ENCODE measurements at places on chromosomes 13 and 19.
A peak's percentile ranks its signal among the peaks of the same experiment; 100 is the strongest.

DNA sequence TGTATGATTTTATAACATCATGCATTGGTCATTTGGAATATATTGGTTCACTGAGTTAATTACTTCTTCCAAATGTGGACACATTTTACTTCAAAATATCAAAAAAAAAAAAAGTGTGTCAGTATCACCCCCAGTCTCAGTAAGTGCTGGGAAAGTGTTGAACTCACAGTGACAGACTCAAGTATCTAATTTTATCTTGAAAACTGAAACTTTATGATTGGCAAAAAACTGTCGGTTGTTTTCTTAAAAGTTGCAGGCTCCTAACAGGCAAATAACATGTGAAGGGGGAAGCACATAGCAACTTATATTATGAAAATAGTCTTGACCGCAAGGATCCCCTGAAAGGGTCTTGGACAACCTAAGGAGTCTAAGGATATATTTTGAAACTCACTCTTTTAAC lies 33.5 kb upstream of the TPP2 start:
- DNase-seq, result no peak

DNA sequence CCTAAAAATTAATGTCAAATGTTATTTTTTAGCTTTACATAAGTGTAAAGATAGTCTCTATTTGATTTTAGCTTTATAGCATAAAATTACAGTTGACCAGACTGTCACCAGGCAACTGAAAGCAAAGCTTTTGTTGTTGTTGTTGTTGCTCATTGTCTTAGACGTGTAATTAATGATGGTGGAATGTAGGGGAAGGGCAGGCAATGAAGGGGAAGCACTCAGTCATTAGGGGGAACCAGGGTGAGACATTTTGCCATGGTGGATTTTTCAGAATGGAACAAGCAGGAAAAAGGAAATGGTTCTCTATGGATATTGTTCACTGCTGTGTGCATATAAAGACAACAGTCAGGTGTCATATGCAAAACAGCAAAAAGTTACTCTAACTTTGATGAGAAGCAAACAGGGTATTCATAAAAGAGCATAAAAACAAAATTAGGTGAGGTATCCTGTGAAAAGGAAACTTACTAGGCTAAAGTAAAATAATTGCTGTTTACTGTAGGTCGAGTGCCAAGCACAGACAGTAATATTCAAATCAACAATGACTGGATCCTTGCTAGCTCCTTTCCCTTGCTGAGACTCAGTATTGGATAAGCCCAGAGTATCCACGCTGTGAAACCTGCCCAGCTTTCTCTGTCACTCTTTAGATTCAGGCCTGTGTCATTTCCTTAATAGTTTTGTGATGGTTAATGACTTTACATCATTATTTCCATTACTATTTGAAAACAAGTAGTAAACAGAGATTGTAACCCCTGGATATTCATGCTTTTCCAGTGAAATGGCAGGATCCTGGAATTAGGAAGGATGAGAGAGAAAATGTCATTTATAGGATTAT lies 110.5 kb downstream of the LRCH1 start:
- no peak for DNase-seq

- DNase-seq, result no peak
Measured at GRCh38 chr13:30378191-30378590, 44.1 kb upstream of the UBE2L5 start.

DNA sequence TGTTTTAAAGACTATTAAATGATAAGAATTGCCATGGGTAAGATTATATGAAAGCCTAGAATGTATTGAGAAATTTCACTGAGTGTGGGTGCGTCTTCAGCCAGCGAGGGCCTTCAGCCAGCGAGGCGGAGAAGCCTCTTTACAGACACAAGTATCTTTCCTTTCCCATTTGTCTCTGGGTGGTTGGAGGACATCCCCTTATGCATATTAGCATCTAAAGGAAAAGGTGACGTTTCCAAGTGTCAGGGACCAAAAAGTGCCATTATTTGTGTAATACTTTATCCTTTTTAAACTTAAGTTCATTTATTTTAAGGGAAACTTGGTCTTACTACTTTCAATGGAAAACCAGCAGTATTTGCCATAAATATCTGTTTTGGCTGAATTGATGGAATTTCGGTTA lies 22.2 kb downstream of the SMARCA4 start:
- DNase-seq, result no peak

DNA sequence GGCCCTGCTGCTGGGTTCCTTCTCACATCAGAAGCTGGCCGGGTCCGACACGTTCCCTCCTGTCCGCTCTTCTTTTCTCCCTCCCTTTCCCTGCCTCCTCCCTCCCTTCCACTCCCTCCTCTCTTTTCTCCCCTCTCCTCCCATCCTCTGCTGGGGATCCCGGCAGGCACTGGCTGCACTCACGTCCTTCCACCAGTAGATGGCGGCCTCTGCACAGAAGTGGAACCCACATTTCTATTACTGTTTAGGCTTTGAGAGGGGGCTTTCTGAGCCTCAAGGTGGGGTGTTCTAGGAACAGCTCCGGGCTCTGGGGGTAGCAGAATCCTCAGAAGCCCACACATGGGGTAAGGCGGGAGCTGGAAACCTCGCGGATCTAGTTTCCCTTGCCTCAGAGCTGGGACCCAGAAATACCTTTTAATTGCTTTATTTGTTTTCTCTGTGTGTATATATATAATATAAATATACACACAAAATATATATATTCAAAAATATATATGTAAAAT lies 294.2 kb downstream of the ZNF536 start:
- DNase-seq, result peak; percentile 76

- DNase-seq, result peak; percentile 17
Measured at GRCh38 chr13:46387064-46387851, at the start of gene RUBCNL. Gene RUBCNL, minus strand, starts transcription at chr13:46387252. Its CDS starts 14,777 bp downstream, at chr13:46372475.

GRCh38 chr19:46478356-46478986 lies 7.1 kb upstream of the PNMA8A start:
- no peak for DNase-seq

GRCh38 chr19:49497047-49497788 lies 984 bp downstream of the RPS11 start:
- no peak for DNase-seq

GRCh38 chr19:41264581-41265394 lies 616 bp downstream of the HNRNPUL1 start:
- peak; percentile 56 for DNase-seq

- DNase-seq, result no peak
Measured at GRCh38 chr13:33978653-33979052, 160.7 kb downstream of the RFC3 start.

- peak; percentile 52 for DNase-seq
Measured at GRCh38 chr13:94967183-94968039, 255.1 kb upstream of the SOX21 start.

GRCh38 chr19:36009220-36009619 lies 607 bp upstream of the SYNE4 start:
- DNase-seq, result peak; percentile 68

GRCh38 chr19:7153022-7153421 lies 83.5 kb downstream of the ZNF557 start:
- DNase-seq, result no peak

DNA sequence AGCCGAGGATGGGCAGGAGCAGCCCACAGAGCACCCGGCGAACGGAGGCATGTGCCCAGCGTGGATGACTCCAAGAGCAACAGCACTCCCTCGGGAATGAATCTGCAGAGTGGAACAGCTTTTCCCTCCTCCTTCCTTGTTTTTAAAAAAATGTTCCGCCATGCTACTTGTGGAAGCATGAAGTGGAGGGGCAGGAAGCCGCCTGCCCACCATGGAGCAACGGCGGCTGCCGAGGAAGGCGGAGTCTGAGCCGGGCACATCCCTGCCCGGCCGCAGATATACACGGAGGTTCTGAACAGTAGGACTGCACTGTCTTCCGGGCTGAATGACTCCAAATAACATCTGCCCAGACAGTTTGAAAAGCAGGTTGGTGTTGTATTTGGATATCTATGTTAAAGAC lies 65.2 kb downstream of the SOX1 start:
- no peak for DNase-seq

GRCh38 chr19:6767081-6767356 lies 216 bp downstream of the SH2D3A start:
- DNase-seq, result no peak

GRCh38 chr13:107884564-107884963 lies 330.8 kb downstream of the LIG4 start:
- DNase-seq, result no peak

DNA sequence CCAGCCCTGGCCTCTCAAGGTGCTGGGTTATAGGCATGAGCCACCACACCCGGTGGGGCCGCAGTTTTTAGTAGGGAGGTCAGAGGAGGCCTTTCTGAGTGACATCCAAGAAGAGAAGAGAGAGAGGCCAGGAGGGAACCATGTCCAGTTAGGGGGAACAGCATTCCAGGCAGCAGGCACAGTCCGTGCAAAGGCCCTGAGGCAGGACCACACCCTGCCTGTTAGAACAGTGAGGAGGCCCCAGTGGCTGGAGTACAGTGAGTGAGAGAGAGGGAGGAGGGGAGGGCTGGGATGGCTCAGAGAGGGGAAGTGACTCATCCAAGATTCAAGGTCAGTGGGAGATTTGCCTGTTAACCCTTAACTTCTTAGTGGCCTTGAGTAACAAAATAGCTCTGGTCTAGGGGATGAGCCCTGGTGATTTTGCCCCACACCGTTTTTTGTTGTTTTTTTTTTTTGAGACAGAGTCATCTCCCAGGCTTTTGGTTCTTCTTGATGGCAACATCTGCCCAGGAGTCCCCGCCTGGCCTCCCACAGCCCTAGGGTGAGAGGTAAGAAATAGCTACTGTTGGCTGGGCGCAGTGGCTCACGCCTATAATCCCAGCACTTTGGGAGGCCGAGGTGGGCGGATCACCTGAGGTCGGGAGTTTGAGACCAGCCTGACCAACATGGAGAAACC lies 2.7 kb upstream of the PLIN3 start:
- DNase-seq, result no peak

DNA sequence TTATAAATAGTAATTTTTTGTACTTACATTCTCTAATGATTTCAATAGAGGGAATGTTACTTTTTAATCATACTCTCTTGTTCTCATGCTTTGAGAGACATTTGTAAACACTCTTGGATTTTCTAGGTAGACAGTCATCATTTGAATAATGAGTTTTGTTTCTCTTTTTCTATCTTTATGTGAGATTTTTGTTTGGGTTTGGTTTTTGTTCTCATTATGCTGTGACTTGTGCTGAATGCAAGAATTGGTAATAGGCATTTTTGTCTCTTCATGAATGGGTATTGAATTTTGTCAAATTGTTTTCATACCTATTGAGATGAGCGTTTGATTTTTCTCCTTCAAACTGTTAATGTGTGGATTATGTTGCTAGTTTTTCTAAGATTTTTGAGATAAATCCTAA lies 56.8 kb upstream of the GPR183 start:
- no peak for DNase-seq

DNA sequence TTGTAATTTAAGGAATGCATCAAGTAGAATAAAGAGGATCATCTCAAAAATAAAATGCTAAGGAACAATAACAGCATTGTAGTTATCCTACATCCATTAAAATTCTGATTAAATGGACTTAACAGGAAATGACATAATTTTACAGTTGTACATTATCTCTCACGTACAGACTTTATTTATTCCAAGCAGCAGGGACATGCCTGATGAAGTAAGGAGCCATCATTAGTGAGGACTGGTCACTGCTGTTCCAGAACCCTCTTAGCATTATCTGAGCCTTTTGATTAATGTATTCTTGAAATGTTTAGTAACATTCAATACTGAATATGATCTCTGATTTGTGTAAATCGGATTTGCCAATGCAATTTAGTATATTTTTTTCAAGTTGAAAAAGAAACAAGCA lies 516.1 kb downstream of the DACH1 start:
- no peak for DNase-seq

GRCh38 chr13:33277946-33278345 lies 7.6 kb downstream of the STARD13 start:
- no peak for DNase-seq

- DNase-seq, result no peak
Measured at GRCh38 chr13:55615081-55615480, 1525.6 kb upstream of the PRR20A start.

DNA sequence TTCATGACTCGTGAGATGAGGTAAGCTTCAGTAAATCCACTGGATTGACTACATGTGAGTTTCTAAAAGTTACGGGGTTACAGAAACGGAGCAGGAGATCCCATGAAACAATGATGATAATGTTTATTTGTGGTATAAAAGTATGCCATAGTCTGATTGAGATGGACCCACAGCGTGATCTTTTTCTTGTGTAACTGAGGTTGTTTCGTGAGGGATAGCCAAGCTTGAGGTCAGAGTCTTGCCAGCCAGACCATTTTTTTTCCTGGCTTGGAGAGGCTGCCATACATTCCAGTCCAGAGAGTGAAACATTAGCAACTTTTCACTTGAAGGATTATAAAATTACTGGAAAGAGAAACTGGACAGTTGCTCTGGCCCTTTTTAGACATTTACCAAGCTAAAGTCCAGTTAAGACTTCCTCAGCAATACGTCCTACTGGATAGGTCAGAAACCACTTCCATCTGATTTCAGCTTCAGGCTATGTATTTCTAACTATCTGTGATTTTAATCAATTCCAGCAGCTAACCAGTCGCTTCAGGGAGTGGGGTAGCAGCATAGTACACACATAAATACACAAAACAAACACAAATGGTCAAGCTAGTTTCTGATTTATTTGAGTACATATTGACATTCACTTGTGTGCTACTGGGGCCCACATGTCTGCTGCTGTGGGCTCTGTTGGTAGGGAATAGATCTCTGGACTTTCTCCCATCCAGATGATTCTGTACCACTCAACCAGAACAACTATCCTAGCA lies 194.6 kb downstream of the POSTN start:
- DNase-seq, result no peak

- no peak for DNase-seq
Measured at GRCh38 chr13:103510007-103510535, 443.9 kb upstream of the SLC10A2 start.

GRCh38 chr13:99548448-99548847 lies 47.2 kb downstream of the TM9SF2 start:
- DNase-seq, result no peak

GRCh38 chr19:39906820-39907611 lies 27.4 kb downstream of the FCGBP start:
- no peak for DNase-seq

DNA sequence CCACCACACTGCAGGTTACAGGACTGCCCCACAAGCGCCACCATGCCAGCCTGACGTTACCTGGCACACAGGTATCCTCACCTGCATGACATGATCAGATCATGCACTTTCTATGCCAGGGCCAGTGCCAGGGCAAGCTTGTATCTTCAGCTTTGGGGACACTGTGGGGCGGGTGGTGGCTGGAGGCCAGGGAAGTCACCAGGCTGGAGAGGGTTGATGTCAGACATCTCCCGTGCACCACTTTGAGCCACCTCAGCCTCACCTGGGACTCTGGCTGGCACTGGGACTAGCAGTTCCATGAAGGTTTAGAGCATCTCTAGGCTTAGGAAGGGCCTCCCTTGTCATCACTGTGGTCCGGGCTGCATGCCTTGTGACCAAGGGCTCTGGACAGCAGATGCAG lies 97.2 kb downstream of the WTIP start:
- DNase-seq, result no peak

GRCh38 chr19:31591258-31591657 lies 242.0 kb upstream of the TSHZ3 start:
- no peak for DNase-seq
